ENCODE measurements at places on chromosomes 7 and 10. TPM values are rescaled to one million over a fixed set of nuclear protein-coding genes. Genes with fewer than 3 reads are reported as not detected.
A peak's percentile ranks its signal among the peaks of the same experiment; 100 is the strongest.

GRCh38 chr7:135714534-135715009 lies 13.4 kb downstream of the SLC13A4 start:
- H3K4me3 ChIP-seq, result no peak overlapping the region
- no peak for DNase-seq
- no peaks in the 10 kb centered on the region for H3K4me1 ChIP-seq
- no peak overlapping the region for H3K27ac ChIP-seq

- DNase-seq, result no peak
- H3K4me3 ChIP-seq, result no peak overlapping the region
These were observed 140.6 kb downstream of the KIAA1217 start for GRCh38 chr10:24349379-24350001.

The ANKRD2 gene
- total RNA-seq, result not detected

GRCh38 chr7:155713384-155713783 lies 68.9 kb downstream of the RBM33 start:
- DNase-seq, result peak; percentile 89
- H3K4me3 ChIP-seq, result no peak overlapping the region
- peaks cover 41% of the 10 kb centered on the region for H3K36me3 ChIP-seq
- no peaks in the 10 kb centered on the region for H3K27me3 ChIP-seq

The SORCS1 gene
- 2.7 TPM for total RNA-seq

The RNF32 gene
- total RNA-seq, result not detected

DNA sequence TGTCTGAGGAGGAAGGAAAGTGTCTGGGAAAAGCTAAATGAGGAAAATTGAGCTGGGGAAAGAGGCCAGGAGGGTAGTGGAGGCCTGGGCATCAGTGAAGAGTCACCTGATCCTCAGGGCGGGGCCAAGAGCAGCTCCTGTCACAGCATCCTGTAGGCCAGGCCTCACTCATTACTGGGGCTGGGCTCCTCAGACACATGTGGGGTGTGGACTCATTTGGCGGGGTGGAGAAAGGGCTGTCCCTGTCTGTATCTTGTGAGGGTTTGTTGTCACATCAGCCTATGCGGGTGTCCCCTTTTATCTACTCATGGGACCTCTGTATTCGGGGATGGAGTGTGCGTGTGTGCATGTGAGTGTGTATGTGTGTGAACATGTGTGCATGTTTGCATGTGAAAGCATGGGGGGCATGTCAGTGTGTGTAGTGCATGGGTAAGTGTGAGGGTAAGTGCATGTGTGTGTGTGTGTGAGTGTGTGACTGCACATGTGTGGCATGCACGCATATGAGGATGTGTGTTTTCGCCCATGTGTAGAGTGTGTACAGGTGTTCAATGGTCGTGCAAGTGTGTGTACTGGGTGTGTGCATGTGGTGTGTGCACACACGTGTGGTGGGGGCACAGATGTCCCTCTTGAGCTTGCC lies 67.8 kb downstream of the RAMP3 start:
- H3K4me1 ChIP-seq, result no peaks in the 10 kb centered on the region
- no peak overlapping the region for H3K27ac ChIP-seq
- no peak overlapping the region for H3K4me3 ChIP-seq
- H3K27me3 ChIP-seq, result peaks cover 9% of the 10 kb centered on the region
- DNase-seq, result no peak

GRCh38 chr10:88232029-88232895 lies 350.9 kb downstream of the RNLS start:
- H3K4me1 ChIP-seq, result peaks cover 5% of the 10 kb centered on the region
- H3K27me3 ChIP-seq, result no peaks in the 10 kb centered on the region
- H3K4me3 ChIP-seq, result no peak overlapping the region
- no peak for DNase-seq
- H3K27ac ChIP-seq, result peak overlapping the region; percentile 67

DNA sequence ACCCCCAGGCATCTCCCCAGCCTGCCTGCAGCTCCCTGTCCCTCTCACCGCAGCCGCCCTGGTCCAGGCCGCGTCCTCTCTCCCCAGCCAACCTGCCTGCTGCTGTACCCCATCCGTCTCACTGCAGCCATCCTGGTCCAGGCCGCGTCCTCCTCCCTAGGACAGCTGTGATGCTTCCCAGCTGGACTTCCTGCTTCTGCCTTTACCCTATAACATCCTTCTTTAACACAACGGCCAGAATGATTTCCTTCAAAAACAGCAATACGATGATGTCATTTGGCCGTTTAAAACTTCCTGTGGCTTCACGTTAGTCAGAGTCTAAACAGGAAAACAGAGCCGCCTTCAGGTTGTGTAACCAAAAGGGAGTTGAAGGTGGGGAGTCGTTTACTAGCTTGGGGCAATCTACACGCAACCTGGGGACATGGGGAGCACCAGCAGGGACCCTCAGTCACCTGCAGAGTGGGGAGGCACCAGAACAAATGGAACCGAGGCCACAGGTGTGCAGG lies 32.2 kb upstream of the ZFAND2A start:
- no peaks in the 10 kb centered on the region for H3K4me1 ChIP-seq
- no peak for DNase-seq
- H3K36me3 ChIP-seq, result no peaks in the 10 kb centered on the region
- no peak overlapping the region for H3K4me3 ChIP-seq
- no peaks in the 10 kb centered on the region for H3K27me3 ChIP-seq

The BTBD16 gene
- total RNA-seq, result not detected

The ABCA13 gene
- total RNA-seq, result 19.0 TPM

DNA sequence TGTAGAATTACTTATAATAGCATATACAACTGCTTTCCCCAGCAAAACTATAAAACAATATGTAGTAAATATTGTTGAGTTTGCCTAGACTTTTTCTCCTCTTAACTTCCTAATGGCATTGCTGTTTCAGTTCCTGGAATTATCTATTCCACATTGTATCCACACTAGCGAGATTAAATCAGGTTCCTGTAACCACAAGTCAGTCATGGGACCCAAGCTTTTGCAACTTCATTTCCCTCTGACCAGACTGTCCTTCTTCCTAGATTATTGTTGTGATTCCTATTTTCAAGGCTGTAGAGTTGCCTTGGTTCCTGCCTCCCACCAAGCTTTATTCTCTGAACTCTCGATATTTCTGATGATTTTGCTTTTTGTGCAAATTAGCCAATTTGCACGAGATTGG lies 173.3 kb upstream of the ZNF804B start:
- H3K4me1 ChIP-seq, result no peaks in the 10 kb centered on the region
- H3K27ac ChIP-seq, result no peak overlapping the region
- H3K36me3 ChIP-seq, result no peaks in the 10 kb centered on the region

The CDCA7L gene
- total RNA-seq, result 34.3 TPM

The WDR91 gene
- 23.8 TPM for total RNA-seq

DNA sequence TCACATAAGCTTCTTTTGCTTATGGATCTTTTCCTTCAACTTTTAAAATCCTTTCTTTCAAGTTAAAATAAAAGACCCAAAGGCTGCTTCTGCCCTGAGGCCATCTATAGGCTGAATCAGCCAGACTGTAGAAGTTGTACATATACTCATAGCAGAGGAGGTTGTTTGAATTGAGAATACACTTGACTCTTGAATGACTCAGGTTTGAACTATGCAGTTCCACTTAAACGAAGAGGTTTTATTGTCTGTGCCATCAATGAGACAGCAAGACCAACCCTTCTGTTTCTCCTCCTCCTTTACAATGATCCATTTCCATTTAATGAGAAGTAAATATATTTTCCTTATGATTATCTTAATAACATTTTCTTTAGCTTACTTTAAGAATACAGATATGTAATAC lies 5.8 kb downstream of the ZNF365 start:
- H3K4me1 ChIP-seq, result no peaks in the 10 kb centered on the region
- no peaks in the 10 kb centered on the region for H3K36me3 ChIP-seq
- no peak for DNase-seq
- H3K27ac ChIP-seq, result no peak overlapping the region
